ENCODE measurements at places on chromosomes 6 and 20.

GRCh38 chr6:75609639-75610590 lies 8.2 kb downstream of the SENP6 start:
- no peak for DNase-seq

DNA sequence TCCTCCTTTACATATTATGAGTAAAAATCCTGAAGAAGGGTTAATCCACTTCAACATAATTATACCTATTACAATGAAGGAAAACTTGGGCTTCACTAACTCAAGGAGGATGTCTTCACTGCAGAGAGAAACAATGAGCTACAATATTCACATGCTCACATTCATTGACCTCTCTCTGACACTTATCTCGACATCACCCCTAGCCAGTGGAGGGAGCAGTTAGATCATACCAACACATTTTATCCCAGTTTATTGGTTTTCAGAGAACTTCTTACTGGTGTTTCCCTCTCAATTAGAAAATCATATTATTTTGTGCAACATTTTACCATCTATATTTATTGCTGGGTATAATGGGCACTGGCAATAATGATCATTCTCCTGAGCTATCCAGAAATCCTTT lies 646.5 kb downstream of the TENT5A start:
- no peak for DNase-seq

DNA sequence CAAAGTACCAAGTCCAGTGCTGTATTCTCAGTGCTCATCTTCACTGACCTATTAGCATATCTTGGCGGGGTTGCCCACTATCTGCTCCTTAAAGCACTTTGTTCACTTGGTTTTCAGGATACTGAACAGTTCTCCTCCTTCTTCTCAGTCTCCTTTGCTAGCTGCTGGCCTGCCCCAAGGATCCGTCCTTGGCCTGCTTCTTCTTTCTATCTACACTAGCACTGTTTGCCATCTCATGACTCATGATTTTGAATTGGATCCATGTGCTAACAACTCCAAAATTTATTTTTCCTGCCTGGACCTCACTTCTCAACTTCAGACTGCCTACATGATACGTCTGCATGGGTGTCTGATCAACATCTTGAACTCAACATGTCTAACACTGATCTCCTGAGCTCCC lies 15.5 kb downstream of the TPD52L1 start:
- no peak for DNase-seq

DNA sequence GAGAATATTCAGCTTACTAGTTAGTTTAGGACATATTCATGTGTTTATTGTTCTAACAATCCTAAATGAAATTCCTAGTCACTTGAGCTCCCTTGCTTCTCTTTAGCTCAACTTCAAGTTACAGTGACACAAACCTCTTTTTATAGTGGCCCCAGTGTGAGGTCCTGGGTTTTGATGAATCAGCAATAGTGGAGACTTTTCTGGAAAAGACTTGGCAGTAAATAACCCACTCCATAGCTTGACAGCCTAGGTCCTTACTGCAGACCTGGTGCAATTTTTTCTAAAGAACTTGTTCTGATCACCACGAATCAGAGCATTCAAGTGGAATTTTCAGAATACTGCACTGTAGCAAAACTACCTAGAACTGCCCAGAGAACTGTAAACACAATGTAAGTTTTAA lies 6.9 kb upstream of the RIPPLY2 start:
- DNase-seq = no peak

- DNase-seq = no peak
Measured at GRCh38 chr6:161639772-161640171, 365.9 kb upstream of the AGPAT4 start.

DNA sequence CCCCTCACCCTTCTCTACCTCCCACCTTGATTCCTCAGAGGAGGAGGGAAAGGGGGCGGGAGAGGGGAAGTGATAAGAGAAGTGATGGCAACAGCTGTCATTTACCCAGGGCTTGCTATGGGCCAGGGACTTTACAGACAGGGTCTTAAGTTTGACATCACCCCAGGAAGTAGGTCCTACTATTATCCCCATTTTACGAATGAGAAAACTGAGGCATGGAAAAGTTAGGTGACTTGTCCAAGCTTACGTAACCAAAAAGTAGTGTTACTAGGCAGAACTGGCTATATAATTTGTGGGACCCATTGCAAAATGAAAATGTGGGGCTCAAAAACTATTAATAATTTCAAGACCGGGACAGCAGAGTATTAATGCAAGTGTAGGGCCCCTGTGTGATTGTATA lies 10.5 kb upstream of the FANCE start:
- no peak for DNase-seq

DNA sequence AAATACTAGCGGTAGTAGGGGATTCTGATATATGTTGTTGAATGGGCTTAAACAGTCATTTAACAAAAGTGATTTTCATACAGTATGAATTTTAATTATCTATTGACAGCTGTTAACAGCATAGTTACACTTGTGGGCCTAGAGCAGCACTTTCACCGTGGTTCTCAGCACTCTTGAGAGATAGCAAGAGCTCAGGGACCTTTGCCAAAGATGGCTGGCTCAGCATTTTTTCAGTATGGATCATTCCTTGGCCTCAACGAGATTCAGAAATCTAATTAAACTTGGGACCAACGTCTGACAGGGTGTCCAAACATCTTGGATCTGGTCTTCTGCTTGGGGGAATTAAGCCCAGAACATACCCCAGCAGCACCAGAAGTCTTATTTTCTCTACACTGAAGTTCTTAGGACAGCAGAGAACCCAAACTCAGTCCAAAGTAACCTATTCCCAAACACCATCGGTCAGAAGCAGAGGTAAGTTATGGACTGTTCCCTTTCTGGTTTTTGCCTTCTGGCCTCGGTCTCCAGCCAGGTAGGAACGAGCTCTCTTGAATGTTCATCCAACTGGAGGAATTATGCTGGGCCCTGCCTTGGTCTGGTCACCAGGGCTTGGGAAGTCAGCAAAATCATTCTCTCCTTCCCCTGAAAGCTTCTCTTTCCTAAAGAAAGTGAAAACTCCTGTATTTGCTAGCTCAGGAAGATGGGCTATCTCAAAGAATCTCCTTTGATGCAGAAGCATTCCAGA lies 25.7 kb downstream of the PRPH2 start:
- no peak for DNase-seq

DNA sequence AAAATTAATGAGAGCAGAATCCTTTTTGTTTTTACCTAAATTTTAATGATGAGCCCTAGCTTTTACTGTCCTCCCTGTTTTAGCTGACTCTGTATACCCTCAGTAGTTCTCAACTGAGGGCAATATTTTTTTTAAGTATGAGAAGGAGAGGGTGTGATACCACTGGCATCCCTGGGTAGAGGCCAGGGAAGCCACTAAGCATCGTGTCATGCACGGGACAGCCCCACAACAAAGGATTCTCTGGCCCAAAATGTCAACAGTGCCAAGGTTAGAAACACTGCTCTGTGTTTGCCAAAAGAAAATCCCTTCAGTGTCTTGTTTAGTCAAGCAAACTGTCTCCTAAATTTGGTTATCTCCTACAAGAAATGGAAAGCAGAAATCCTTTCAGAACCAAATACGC lies 210.4 kb downstream of the KCNQ5 start:
- DNase-seq = no peak

DNA sequence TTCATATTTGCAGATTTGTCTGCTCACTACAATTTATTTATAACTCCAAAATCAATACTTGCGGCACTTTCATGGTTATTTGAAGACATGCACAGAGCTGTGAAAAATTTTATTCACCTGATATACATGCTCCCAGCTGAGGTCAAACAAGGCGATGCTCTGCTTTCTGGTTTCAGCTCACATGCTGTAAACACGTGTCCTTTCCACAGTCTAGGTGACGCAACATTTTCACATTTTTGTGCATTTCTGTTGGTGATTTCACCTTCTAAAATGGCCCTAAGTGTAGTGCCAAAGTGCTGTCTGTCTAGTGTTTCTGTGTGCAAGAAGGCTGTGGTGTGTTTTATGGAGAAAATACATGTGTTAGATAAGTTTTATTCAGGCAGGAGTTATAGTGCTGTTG lies 650.5 kb downstream of the RNF144B start:
- no peak for DNase-seq

DNA sequence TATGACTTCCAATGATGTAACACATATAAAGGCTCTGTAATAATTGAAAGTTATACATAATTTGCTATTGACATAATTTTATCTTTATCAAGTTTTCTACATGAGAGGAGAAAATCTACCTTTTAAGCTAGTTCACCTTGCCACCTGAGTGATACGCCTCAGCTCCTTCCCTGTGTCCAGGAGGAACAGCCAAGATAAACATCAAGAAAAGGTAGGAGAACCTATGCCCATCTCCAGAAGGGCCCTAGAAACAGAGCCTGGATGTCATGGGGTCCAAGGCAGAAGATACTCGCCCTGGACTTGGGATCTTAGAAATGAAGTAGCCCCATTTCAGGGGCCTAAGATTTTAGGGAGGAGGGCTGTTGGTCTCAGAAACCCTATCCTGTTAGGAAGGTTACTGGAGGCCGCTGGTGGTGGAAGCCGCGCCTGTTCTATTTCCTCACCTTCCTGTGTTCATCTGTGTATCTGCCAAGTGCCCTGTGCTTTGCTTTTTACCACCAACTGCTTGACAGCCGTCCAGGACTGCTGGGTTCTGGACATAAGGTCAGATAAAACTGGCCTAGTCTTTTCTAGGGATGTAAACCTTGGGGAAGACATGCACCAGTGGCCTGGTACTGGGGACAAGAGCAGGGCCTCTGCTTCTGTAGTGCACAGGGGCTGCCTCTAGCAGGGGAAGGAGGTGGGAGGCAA lies 178.5 kb downstream of the ARID1B start:
- no peak for DNase-seq

- DNase-seq = peak; percentile 40
Measured at GRCh38 chr6:105991561-105992314, 94.4 kb upstream of the PRDM1 start.

DNA sequence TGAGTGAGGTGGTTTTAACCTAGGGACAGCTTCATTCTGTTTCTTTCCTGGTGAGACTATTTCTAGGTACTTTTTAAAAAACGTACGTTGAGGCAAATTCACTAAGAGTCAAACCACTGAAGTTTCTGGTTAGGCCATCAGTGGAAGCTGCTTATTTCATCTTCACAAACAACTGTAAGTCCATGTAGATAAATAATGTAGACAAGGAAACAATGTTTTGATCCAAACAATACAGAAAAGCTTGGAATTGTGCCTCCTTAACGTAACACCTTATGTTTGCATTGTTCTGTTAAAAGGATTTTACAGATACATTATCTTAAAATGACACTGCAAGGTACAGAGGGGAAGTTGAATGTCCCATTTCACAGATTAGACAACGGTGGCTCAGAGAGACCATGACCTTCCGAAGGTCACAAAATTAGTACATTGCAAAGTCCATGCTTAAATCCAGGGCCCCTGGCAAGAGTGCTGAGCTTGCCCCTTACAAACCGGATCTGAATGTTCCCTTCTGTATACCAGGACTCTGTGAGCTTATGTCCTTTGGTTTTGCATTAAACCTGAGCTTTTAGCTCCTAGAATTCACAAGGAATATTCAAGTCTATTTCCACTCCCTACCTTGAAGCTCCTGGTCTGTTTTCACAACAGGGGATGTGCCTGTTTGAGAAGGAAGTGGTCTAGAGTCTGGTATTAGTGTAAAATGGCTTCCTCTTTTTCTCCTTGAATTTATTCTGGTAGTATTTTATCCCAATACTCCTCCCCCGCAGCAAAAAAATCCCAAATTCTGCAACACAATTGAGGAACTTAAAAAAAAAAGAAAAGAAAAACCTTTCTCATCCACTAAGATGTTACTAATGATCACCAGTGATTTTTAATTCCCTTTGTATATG lies 28.9 kb upstream of the ZNF217 start:
- DNase-seq = no peak

GRCh38 chr6:135522965-135523692 lies 25.6 kb upstream of the AHI1 start:
- no peak for DNase-seq

- no peak for DNase-seq
Measured at GRCh38 chr6:96094077-96094476, 78.3 kb downstream of the FUT9 start.

GRCh38 chr6:140601021-140601808 lies 1226.8 kb upstream of the CITED2 start:
- DNase-seq = no peak

DNA sequence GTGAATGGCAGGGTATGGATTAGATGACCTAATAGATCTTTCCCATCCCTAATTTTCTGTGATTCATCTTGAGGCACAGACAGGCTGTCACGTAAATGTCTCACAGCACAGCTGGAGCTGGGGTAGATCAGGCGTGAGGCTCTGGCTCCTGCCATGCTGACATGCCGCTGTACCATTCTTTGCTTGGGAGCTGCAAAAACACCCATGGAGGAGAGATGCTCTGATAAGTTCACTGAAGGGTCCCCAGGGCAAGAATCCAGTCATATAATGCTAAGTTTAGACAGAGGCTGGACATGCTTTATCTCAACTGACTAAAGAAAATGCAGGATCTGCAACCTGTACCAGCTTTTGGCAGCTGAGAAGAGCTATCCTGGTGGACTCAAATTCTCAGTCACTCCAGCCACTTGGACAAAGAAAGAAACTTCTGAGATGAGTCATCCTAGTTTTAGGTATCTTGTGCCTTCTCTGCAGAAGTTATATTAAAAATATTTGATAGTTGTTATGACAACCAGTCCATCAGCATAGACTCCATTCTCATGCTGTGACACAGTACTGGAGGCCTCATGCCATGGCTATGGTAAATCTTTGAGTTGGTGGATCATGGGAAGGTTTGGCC lies 185.1 kb upstream of the RAB32 start:
- no peak for DNase-seq

- DNase-seq = no peak
Measured at GRCh38 chr20:12957968-12958367, 50.8 kb upstream of the SPTLC3 start.

- no peak for DNase-seq
Measured at GRCh38 chr6:53465732-53466131, 79.2 kb downstream of the GCLC start.

DNA sequence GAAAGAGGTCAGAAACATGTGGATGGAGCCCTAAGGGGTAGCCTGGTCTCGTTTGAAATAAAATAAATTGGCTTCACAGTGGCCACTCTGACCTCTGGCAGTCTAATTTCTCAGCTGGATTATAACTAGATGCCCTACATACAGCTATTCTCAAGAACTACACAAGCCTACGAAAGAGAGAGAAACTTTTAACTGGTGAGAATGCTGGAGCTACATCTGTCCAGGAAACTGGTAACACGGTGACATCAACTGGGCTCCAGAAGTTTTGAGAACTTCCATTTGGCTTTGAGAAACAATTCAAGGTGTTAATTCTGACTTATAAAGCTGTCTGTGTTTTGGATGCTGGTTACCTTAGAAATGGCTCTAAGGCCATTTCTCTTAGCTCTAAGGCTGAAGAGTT lies 187.3 kb upstream of the TENT5A start:
- DNase-seq = no peak

DNA sequence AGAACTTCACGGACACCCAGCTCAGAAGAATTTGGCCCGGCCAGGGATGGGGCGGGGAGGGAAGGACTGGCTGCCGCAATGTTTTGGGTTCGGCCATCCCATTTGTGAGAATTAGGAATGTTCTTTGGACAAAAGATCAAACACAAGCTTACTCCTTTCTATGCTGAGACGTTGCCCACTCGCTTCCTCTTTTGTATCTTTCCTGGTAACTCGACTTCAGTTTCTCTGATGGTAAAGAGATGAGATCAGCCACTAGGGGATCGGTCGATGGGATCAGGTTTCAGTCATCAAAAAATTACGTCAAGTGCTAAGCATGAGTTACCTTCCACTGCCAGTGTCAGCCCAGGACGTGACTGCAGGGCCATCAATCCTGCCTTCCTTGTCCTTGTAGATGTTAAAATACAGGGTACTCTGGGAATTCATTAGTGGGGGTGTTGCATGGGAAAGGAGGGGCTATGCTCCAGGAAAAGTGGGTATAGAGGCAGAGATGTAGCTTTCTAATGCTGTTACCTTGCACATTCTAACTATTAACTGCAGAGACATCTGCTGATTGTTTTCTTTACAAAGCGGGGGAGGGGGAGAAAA lies 190.2 kb downstream of the TSHZ2 start:
- DNase-seq = no peak

Data from activated CD8-positive, alpha-beta memory T cell treated with anti-CD3 and anti-CD28 coated beads, Interleukin-2, amount 50 U/mL, for 4 hours (primary cell).